Fibroblast of skin of back (primary cell): ENCODE measurements at places on chromosomes 5 and 9.

GRCh38 chr5:151200913-151201595 lies 22.8 kb downstream of the CCDC69 start:
- DNase-seq = no peak

DNA sequence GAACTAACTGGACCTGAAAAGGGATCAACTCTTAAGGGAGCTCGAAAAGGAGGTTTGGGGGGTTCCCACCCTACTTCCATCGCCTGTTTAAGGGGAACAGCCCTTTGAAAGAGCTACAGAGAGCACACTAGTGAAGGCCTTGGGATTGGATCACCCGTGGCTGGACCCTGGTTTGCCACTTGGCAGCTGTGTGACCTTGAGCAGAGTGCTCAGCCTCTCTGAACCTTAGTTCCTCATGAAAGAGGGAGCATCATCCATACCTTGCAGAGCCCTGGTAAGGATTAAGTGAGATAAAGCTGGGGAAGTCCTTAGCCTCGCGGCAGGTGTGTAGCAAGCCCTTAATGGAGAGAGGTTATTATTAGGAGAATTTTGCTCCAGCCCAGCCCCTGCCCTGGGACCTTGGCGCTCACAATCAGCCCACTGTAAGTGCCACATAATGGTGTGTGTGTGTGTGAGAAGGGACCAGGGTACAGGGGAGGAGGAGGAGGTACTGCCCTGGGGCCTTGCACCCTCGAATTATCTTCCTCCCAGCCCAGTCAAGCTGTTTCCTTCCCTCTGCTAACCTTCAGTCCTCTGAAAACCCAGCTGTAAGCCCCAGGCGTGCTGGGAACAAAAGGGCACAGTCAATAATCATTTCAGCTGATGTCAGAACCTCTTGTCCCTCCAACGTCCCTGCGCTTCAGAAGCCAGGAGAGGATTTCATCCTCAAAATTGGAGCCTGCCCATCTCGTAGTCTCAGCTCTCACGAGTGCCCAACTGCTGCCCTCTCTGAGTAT lies 42.9 kb downstream of the FOXI1 start:
- no peak for DNase-seq

GRCh38 chr5:178281331-178281730 lies 48.7 kb upstream of the PHYKPL start:
- no peak for DNase-seq

DNA sequence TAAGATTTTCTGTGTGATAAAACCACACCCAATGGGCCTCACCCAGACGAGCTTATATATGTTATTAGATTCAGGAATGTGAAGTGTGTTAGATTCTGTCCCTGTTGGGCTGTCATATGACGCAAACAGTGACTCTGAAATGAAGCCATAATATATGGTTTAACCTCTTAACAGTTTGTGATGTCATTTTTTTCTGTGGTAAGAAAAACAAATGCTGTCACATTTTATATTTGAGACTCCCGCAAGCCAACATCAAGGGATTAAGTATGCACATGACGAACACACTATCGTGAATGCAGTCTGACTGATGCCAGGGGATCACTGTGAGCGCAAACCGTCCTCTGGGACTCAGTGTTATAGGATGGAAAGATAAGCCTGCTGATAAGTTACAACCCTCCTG lies 321.7 kb downstream of the SH3GL2 start:
- DNase-seq = no peak

GRCh38 chr5:78387468-78388153 lies 27.2 kb downstream of the SCAMP1 start:
- no peak for DNase-seq

GRCh38 chr9:75648034-75648433 lies 242.4 kb upstream of the PCSK5 start:
- DNase-seq = no peak

DNA sequence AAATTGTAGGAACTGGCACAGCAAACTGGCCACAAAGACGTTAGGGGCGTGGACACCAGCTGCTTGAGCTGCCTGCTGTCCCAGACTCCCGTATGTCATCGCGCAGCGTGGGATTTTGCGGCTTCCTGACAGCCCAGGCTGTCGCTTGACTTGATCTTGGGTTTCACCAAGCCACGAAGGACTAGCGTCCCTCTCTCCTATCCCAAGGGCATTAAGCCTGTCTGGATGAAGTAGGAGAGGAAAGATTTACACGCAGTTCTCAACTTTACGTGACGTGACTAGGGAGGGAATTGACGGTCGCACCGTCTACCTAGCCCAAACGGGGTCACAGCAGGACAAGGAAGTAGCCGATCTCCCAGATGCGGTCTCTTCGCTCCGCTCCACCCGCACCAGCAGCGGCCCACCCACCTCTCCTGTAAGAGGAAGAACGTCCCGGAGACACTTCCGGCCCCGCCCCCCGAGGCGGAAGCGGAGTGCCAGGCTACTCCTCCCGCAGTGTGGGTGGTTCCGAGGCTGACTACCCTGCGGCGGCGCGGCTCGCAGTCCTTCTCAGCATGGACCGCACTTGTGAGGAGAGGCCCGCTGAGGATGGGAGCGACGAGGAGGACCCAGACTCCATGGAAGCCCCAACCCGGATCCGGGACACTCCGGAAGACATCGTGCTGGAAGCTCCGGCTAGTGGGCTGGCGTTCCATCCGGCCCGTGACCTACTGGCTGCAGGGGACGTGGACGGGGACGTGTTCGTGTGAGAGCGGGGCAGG lies at the start of gene WDR55:
Gene WDR55 (plus strand): TSS at position 546 of the 761 bp plus-strand sequence. CDS start 9 bp downstream, at position 555.
- peak; percentile 94 for DNase-seq

GRCh38 chr9:121350993-121351561 lies 19.0 kb downstream of the STOM start:
- DNase-seq = peak; percentile 97

DNA sequence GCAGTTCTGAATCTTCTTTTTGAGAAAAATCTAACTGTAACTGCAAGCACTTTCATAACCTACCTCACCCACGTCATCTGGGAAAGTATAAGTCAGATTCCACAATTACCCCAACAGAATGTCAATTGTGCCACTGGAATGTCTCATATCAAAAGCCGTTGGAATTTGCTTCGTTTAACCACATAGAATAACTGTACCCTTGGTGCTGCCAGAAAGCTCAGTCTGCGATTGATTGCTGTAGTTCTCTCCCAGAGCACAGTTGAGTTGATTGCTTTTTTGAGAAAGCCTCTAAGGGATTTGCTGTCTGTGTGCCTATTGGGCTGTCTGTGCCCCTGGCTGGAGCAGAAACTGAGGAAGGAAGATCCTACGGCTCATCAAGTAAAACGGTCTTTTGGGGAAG lies 583.6 kb downstream of the TMEM38B start:
- peak; percentile 35 for DNase-seq

DNA sequence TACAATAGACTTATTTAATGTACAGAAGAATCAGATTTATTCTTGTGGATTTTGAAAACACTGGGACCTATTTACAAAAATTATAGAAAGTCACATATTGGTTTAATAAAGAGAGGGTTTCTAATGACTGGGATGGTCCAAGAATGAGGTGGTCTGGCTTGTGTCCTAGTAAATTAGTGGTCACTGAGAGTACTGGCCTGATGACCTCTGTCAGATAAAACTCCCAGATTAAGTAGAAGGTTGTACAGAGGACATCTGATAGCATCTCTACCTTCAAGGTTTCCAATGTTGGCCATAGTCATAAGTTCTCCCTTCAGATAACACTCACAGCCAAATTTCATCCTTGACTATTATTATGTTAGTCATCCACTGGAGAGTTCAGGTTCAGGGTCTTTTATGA lies 692.9 kb downstream of the MTRR start:
- no peak for DNase-seq

GRCh38 chr5:58497386-58497785 lies 6.2 kb downstream of the GAPT start:
- DNase-seq = no peak

- DNase-seq = peak; percentile 69
These were observed 104.6 kb downstream of the MSX2 start for GRCh38 chr5:174828804-174829510.

- DNase-seq = peak; percentile 58
These were observed 14.2 kb upstream of the NRARP start for GRCh38 chr9:137316012-137316981.

GRCh38 chr5:178338750-178339144 lies 106.1 kb upstream of the PHYKPL start:
- DNase-seq = no peak

- DNase-seq = no peak
These were observed 394.2 kb downstream of the RASEF start for GRCh38 chr9:82668689-82669199.

DNA sequence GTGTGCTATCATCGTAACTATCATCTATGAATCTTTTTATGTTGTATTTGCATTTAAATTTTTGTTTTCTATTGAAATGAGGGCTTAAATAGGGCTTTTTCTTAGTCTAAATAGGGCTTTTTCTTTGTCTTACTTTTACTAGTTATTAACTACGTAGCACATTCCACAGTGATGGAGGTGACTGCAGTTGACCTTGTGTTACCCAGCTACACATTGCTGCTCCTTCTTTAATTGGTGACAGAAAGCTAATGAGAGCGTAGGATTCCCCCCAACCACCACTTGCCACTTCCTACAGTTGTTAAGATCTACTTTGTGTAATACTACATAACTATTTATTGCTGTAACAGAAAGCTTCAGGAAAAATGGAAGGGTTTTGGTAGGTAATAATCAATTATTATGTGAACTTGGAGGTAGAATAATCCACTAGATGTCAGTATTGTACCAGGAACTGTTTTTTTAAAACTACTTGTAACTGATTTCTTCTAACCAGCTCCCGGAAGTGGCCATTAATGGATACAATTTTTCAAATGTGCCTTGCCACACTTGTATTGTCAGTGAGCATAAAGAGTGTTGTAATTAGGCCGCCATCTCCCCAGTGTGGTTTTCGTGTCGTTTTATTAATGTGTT lies 18.0 kb downstream of the MTRR start:
- peak; percentile 68 for DNase-seq
